Activated naive CD4-positive, alpha-beta T cell treated with anti-CD3 and anti-CD28 coated beads for 36 hours (primary cell): ENCODE measurements at places on chromosomes 12 and 14. TPM values are rescaled to one million over a fixed set of nuclear protein-coding genes. Genes with fewer than 3 reads are reported as not detected.

DNM1L gene
- total RNA-seq = 61.5 TPM

- H3K4me3 ChIP-seq = no peak overlapping the region
- H3K27ac ChIP-seq = no peak overlapping the region
- H3K36me3 ChIP-seq = no peaks in the 10 kb centered on the region
- peaks cover 21% of the 10 kb centered on the region for H3K4me1 ChIP-seq
- no peak for DNase-seq
- H3K27me3 ChIP-seq = peaks cover 13% of the 10 kb centered on the region
Observed at GRCh38 chr12:47991106-47992061, 12.9 kb downstream of the COL2A1 start.

ACOT6 gene
- not detected for total RNA-seq

GRCh38 chr14:96160076-96160912 lies 44.3 kb upstream of the BDKRB2 start:
- H3K4me1 ChIP-seq = no peaks in the 10 kb centered on the region
- no peaks in the 10 kb centered on the region for H3K36me3 ChIP-seq
- no peak for DNase-seq
- no peak overlapping the region for H3K27ac ChIP-seq
- H3K27me3 ChIP-seq = no peaks in the 10 kb centered on the region

DNA sequence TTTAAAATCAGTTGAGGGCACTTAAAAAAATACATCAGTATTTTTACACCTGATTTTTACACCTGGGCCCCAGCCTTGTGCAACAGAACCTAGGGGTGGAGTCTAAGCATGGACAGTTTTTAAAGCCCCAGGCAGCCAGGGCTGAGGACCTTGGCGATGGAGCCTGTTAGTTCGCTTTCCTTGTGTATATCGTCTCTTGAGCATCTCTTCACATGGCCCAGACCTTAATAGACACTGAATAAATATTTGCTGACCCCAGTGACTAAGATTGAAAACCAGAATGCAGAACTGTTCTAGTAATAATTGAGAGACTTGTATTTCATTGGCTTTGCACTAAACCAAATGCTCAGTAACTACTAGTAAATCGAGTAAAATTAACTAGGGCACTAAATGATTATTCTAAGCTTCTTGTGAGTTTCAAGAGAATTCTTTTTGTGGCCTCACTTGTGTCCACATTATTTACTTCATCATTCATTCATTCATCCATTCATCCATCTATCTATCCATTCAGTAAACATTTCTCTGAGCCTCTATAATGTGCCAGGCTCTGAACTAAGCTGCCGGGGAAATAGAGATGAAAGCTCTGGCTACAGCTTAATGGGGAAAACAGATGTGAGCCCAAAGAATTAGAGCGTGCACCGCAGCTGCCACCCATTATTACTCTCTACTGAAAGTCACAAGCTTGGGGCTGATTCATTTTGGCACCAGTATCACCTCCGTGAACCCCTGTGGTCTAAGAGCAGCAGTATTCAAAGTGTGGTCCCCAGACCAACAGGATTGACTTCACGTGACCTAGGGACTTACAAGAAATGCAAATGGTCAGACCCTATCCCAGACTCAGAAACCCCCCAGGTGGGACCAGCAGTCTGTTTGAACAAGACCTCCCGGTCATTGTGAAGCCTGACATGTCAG lies 30.7 kb upstream of the BCL7A start:
- H3K4me3 ChIP-seq = no peak overlapping the region
- DNase-seq = peak; percentile 60
- H3K36me3 ChIP-seq = no peaks in the 10 kb centered on the region
- H3K4me1 ChIP-seq = peaks cover 20% of the 10 kb centered on the region

CLMN gene
- 2.6 TPM for total RNA-seq

- no peak for DNase-seq
- no peaks in the 10 kb centered on the region for H3K36me3 ChIP-seq
- H3K4me3 ChIP-seq = no peak overlapping the region
- H3K4me1 ChIP-seq = no peaks in the 10 kb centered on the region
- no peaks in the 10 kb centered on the region for H3K27me3 ChIP-seq
Observed at GRCh38 chr14:31510222-31510621, 22.4 kb upstream of the GPR33 start.

- no peaks in the 10 kb centered on the region for H3K4me1 ChIP-seq
- H3K4me3 ChIP-seq = no peak overlapping the region
- H3K27ac ChIP-seq = no peak overlapping the region
- DNase-seq = no peak
- no peaks in the 10 kb centered on the region for H3K27me3 ChIP-seq
Observed at GRCh38 chr14:101189962-101190560, 286.5 kb upstream of the RTL1 start.

CIDEB gene
- total RNA-seq = 10.9 TPM

NR4A1 gene
- total RNA-seq = 64.8 TPM

DNA sequence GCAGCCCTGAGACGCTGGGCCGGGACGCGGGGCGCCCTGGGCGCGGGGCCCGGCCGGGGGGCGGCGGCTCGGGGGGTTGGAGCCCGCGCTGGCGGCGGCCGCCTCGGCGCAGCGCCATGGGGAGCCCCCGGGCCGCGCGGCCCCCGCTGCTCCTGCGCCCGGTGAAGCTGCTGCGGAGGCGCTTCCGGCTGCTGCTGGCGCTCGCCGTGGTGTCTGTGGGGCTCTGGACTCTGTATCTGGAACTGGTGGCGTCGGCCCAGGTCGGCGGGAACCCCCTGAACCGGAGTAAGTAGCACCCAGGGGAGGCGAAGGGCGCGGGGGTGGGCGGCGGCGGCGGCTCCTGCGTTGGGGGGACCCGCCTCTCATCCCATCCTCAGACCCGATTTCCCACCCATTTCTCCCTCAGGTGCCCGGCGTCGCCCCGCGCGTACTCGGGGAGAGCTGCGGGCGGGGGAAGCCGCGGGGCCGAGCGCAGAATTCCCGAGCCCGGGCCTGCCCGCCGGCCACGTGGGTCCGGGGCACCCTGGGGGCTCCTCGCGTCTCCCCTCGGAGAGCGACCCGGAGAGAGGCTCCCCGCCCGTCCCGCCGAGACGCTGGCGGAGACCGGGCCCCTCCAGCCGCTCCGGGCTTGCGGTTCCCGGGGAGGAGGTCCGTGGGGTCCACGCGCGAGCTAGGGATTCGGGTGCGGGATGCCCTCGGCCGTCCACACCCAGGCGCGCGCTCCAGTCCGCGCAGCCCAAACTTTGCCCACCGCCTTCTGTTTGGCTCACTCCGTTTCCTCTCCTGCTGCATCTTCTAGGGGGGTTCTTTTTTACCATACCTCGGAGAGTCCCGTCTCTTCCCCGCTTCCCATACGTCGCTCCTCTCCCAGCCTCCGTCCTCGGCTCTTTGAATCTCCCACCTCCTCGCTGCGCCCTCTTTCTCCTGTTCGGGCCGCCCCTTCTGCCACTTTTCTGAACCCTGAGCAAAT lies 807 bp downstream of the B4GALNT3 start:
- peaks cover 22% of the 10 kb centered on the region for H3K27me3 ChIP-seq
- peaks cover 11% of the 10 kb centered on the region for H3K4me1 ChIP-seq
- peak; percentile 44 for DNase-seq
- H3K27ac ChIP-seq = no peak overlapping the region
- H3K4me3 ChIP-seq = peak overlapping the region; percentile 72

- no peaks in the 10 kb centered on the region for H3K36me3 ChIP-seq
- DNase-seq = no peak
- no peak overlapping the region for H3K27ac ChIP-seq
- H3K27me3 ChIP-seq = no peaks in the 10 kb centered on the region
Observed at GRCh38 chr14:94119071-94119470, 8.5 kb downstream of the IFI27 start.

RBP5 gene
- not detected for total RNA-seq

TAS2R46 gene
- 0.27 TPM for total RNA-seq

GRCh38 chr12:71607494-71608330 lies 55.9 kb downstream of the ZFC3H1 start:
- no peak overlapping the region for H3K27ac ChIP-seq
- H3K4me1 ChIP-seq = peaks cover 24% of the 10 kb centered on the region
- H3K27me3 ChIP-seq = no peaks in the 10 kb centered on the region
- H3K36me3 ChIP-seq = peaks cover 47% of the 10 kb centered on the region
- H3K4me3 ChIP-seq = no peak overlapping the region

GRCh38 chr12:87924149-87924548 lies 105.1 kb downstream of the C12orf50 start:
- H3K36me3 ChIP-seq = no peaks in the 10 kb centered on the region
- H3K27ac ChIP-seq = no peak overlapping the region
- no peak overlapping the region for H3K4me3 ChIP-seq
- H3K4me1 ChIP-seq = no peaks in the 10 kb centered on the region

DNA sequence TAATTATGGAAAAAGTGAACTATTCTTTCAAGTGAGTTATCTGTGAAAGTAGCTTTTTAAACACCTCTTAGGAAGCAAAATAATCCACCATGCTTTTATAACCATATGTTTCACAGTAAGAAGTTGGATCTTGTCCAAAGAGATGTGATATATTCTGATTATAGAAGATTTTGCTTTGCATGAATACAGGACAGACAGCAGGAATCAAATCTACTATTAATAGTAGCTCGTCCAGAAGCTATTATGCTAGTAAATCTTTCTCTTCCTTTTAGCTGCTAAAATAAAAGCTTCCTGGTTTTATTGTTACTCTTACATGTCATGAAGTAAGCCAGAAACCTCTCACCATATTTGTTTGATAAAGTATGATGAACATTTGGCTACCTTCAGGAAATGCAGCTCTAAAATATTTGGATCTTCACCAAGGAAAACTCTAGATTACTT lies 257.0 kb downstream of the IPO8 start:
- H3K27me3 ChIP-seq = peaks cover 10% of the 10 kb centered on the region
- H3K4me1 ChIP-seq = no peaks in the 10 kb centered on the region
- no peaks in the 10 kb centered on the region for H3K36me3 ChIP-seq
- no peak for DNase-seq

- H3K27ac ChIP-seq = no peak overlapping the region
- H3K4me3 ChIP-seq = no peak overlapping the region
- H3K27me3 ChIP-seq = no peaks in the 10 kb centered on the region
- H3K4me1 ChIP-seq = no peaks in the 10 kb centered on the region
Observed at GRCh38 chr12:17108877-17109541, 503.0 kb upstream of the LMO3 start.

SALL2 gene
- total RNA-seq = 4.1 TPM

KLHL33 gene
- 0.10 TPM for total RNA-seq

DNA sequence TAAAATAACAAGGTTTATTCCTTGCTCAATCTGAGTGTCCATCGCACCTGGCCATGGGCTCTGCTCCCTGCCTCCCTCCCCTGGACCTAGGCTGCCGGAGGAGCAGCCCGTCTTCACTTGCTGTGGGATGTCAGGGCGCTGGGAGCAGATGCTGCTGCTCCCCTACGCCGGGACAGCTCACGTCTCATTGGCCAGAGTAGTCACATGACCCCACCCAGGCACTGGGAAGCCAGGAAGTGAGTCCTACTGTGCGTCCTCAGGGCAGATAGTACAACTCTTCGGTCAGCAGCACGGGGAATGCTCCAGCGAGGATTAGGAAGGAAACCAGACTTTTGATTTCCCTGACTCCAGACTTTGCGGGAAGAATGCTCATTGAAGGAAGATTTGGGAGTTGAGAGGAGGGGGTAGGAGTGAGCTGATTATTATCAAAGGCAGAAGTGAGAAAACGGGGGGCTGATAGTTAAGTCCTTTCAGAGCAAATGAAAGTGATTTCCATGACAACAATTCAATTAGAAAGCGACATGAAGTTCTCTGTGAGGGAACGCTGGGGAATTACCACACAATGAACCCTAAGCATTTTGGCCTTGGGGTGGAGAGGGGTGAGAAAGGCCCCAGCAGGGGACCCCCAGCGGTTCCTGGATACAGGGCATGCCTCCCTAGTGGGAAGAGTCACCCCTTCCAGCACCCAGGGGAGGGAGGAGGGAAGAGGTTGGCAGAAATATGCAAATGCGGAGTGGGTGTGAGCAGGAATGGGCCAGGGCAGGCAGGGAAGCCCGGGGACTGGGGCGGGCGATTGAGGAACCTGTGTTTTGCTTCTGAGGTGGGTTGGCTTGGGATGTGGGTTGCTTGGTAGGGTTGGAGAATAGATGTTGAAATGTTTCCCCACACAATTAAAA lies 215.5 kb downstream of the AACS start:
- H3K36me3 ChIP-seq = no peaks in the 10 kb centered on the region
- H3K27ac ChIP-seq = no peak overlapping the region
- H3K27me3 ChIP-seq = peaks cover 13% of the 10 kb centered on the region
- H3K4me1 ChIP-seq = peaks cover 5% of the 10 kb centered on the region

GRCh38 chr14:21350539-21350938 lies 33.3 kb downstream of the SUPT16H start:
- H3K36me3 ChIP-seq = peaks cover 31% of the 10 kb centered on the region
- no peaks in the 10 kb centered on the region for H3K27me3 ChIP-seq
- DNase-seq = no peak
- peak overlapping the region; percentile 7 for H3K27ac ChIP-seq
- H3K4me3 ChIP-seq = no peak overlapping the region

DLST gene
- 126 TPM for total RNA-seq

BIN2 gene
- total RNA-seq = 32.9 TPM

DNA sequence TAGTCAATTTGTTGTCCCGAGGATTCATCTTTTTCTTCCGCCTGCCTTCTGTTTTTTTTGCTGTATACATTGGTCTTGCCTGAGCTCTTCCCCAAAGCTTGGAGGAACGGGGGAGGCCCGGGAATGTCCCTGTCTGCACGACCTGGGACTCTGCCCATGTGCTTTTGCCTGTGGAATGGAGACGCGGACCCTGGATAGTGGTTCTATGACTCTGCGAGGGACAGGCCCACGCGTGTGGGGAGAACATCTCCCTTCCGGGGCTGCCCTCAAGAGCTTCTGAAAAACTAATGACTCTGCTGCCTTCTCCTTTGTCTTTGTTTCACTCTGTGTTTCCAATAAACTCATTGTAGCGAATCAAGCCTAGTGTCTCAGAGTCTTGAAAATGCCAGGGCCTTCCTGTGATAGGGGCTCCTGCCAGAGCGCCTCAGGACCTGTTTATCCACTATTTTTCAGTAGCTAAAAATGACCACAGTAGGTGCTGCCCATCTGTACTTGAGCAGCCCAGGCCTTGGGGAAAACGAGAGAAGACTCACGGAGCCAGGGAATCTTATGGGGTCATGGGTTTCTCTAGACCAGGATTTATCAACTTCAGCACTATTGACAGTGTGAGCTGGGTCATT lies 12.3 kb downstream of the KRT83 start:
- peaks cover 14% of the 10 kb centered on the region for H3K4me1 ChIP-seq
- no peaks in the 10 kb centered on the region for H3K36me3 ChIP-seq
- H3K4me3 ChIP-seq = peak overlapping the region; percentile 44
- H3K27me3 ChIP-seq = peaks cover 37% of the 10 kb centered on the region
- H3K27ac ChIP-seq = no peak overlapping the region
- DNase-seq = no peak

- H3K4me3 ChIP-seq = no peak overlapping the region
- H3K27me3 ChIP-seq = no peaks in the 10 kb centered on the region
- peaks cover 1% of the 10 kb centered on the region for H3K36me3 ChIP-seq
- DNase-seq = no peak
- H3K4me1 ChIP-seq = no peaks in the 10 kb centered on the region
- H3K27ac ChIP-seq = no peak overlapping the region
Observed at GRCh38 chr12:91529829-91530228, 347.2 kb upstream of the DCN start.
